ENCODE measurements at places on chromosomes 2 and 18.

- DNase-seq: no peak
Observed at GRCh38 chr2:186771850-186772463, 77.0 kb downstream of the ZSWIM2 start.

DNA sequence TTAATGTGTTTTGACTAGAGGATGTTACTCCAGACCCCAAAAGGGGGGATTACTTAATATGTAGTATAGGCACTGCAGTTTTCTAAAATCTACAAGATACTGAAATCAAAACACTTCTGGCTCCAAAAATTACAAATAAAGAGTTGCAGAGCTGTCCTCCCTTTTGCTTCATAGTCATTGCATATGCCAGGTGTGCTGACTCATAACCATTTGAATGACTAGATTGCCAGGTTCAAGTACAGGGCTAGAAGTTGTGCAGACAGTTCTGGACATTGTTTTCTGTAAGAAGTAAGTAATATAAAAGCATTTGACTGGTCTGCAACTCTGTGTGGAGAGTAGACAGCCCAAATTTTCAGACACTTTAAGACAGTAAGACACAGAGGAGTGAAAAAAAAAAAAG lies 6.7 kb downstream of the CWC22 start:
- DNase-seq: no peak

GRCh38 chr2:15840148-15840547 lies 100.2 kb upstream of the MYCN start:
- DNase-seq: no peak

- no peak for DNase-seq
Observed at GRCh38 chr2:119730671-119731177, 29.0 kb upstream of the PTPN4 start.

- DNase-seq: no peak
Observed at GRCh38 chr2:100193291-100193710, 50.9 kb upstream of the AFF3 start.

DNA sequence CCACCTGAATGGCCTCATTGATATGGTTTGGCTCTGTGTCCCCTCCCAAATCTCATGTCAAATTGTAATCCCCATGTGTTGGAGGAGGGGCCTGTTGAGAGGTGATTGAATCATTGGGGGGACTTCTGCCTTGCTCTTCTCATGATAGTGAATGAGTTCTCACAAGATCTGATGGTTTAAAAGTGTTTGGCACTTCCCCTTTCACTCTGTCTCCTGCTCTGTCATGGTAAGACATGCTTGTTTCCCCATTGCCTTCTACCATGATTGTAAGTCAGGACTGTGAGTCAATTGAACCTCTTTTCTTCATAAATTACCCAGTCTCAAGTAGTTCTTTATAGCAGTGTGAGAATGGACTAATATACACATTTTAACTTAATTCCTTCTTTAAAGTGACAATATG lies 146.8 kb upstream of the KCNJ3 start:
- no peak for DNase-seq

DNA sequence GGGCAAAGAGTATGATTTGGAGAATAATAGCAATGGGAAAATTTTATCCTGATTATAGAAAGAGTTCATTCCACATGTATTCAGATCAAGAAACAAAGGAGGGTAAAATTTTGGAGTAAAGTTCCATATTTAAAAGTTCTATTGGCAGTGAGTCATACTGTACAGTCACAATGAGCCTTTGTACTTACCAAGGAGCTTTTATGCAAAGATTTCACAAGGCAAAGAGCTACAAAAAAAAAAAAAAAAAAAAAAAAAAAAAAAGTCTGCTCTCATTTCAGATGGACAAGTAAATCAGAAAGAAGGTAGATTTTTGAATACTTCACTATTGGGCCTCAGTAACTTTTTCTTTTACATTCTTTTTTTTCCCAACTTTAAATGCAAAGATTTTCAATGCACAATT lies 1802.2 kb upstream of the PIK3C3 start:
- DNase-seq: no peak

DNA sequence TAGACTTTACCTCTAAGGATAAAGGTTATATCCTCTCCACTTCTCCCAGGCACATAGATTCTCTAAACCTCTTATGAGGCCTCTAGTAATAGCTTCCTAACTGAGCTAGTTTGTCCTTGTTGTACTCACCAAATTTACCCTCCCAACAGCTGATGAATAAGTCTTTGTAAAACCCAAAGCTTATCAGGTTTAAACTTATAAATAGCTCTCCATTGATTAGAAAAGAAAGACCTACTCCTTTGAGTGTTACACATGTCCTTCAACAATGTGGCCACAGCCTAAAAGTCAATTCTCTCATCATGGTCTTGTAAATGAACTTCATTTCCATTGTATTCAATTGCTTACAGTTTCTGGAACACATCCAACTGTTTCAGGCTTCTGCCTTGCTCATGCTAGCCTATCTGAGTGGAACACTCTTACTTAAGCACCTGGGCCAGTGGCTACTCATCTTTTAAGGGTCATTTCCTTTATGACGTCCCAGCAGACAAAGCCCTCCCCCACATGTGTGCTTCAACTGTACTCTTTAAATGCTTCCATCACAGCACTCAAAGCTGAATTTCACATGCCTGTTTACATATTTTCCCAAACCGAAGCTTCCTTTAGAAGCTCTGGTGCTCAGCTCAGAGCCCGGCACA lies 131.6 kb downstream of the CDH2 start:
- DNase-seq: no peak

DNA sequence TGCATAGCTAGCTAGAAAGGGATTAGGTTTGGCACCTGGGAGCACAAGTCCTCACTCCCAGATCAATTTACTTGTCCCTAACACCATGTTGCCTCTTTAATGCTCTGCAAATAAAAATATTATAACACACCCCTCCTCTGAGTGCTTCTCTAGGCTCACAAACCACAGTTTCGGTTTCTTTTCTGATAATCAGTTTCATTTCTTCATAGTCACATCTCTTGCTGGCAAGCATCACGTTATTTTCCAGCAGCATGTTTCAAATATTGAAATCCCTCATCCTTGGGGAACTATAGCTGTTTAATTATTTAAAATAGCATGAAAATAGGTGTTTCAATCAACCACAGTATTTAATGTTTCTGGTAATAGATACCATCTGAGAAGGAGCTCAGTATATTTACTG lies 13.9 kb upstream of the SMCHD1 start:
- DNase-seq: no peak

DNA sequence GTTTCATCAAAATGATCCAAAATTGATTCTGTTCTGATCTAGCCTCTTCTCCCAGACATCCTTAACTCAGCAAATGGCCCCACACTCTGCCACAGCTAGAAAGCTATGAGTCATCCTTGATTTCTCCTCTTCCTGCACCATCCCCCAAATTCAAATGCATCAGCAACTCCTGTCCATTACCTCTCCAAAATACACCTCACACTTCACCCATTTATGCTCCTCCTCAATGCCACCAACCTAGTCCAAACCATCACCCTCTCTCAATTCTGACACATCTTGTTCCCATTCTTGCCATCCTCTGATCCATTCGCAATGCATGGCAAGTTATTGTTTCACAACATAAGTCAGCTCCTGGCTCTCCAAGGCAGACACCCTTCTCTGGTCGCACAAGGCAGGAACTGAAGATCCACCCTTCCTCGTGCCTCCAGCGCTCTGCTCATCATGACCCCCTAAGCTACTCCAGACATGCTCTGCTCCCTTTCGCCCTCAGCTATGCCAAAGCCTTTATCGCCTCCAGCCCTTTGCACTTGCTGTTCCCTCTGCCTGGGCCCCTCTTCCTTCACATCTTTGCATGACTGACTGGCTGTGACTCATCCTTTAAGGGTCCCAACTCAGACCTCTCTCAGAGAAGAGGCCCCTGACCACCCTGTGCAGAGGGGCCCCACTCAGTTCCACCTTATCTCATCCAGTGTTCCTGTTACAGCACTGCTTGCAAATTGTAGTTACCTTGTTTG lies 83.6 kb downstream of the MREG start:
- no peak for DNase-seq

- no peak for DNase-seq
Observed at GRCh38 chr2:60867848-60868247, 13.5 kb upstream of the REL start.

GRCh38 chr2:171547256-171547655 lies 25.0 kb downstream of the CYBRD1 start:
- no peak for DNase-seq

- DNase-seq: peak; percentile 27
Observed at GRCh38 chr2:190343536-190344275, at the start of gene INPP1. TSS of gene INPP1 (plus strand) at chr2:190343589. CDS start at chr2:190360103, 16,514 bp downstream.

GRCh38 chr2:127032621-127033020 lies 74.3 kb downstream of the BIN1 start:
- no peak for DNase-seq

DNA sequence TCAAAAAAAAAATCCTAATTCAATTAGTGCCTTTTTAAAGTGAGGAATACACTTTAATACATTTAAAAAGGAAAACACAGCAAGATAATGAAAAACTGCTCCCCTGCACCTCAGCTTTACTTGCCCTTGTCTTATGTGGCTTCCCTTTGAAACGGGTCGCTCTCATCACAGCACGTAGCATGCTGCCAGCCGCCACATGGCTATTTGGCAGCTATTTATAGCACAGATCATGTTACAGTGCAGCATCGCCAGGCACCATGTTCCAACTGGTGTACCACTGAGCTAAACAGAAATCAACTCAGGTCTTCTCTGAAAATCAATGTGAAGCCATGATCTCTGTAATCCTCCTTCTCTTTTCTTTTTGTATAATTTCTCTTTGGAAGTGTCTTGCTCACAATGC lies 65.1 kb downstream of the TMEM182 start:
- no peak for DNase-seq

DNA sequence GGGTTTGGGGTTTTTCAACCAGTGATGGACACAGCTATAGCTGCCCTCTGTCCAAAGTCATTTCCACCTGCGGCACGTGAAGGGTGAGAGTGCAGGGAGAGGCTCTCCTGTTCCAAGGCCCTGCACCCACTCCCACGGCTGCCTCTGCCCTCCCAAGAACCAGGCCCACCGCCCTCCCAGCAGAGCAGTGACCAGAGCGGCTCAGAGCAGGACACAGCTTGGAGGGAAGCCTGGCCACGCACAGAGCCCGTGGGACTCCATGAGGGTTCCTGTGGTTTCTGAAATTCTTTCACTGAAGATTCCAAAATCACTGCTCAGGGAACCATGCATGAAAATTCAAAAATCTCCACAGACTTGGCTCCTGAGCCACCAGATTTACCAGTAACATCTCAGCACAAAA lies 67.3 kb upstream of the SALL3 start:
- no peak for DNase-seq

DNA sequence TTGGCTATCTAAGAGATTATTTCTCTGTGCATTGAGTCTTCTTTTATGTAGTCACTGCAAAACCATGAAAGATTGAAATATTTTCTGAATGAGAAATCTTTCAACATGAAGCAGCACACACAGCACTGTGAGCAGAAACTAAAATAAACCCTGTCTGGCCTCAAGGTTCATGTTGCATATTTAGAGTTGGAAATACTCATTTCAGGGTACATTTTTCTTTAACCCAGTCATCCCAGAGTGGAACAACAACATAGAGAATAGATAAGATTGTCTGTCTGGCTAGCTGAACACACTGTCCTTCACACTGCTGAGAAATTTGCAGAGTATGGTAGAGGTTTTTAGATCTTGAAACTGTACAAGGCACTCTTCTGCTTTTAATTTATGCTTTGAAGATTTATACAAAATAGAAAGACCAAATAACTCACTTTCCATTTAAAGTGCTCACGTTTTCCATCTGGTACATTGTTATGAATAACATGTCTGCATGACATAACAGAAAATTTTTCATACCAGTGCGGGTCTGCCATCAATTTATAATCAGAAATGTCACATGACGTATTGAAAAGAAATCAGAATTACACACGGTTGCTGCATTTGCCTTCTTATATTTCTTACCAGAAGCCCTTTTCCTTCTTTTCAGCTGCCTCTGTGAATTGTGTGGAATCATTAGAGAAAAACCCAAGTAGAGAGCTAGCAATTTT lies 25.0 kb upstream of the FN1 start:
- DNase-seq: no peak

GRCh38 chr18:59719544-59720181 lies 22.4 kb upstream of the CCBE1 start:
- DNase-seq: no peak

DNA sequence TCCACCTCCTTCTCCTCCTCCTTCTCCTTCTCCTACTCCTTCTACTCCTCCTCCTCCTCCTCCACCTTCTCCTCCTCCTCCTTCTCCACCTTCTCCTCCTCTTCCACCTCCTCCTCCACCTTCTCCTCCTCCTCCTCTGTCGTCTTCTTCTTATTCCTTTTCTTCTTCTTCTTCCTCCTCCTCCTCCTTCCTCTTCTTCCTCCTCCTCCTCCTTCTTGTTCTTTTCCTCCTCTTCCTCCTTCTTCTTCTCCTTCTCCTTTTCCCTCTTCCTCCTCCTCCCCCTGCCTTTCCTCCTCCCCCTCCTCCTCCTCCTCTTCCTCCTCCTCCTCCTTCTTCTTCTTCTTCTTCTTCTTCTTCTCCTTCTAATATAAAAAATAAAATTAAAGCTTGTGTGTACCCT lies 971.2 kb upstream of the PIK3C3 start:
- no peak for DNase-seq

GRCh38 chr2:189424961-189425360 lies 16.3 kb upstream of the WDR75 start:
- no peak for DNase-seq

DNA sequence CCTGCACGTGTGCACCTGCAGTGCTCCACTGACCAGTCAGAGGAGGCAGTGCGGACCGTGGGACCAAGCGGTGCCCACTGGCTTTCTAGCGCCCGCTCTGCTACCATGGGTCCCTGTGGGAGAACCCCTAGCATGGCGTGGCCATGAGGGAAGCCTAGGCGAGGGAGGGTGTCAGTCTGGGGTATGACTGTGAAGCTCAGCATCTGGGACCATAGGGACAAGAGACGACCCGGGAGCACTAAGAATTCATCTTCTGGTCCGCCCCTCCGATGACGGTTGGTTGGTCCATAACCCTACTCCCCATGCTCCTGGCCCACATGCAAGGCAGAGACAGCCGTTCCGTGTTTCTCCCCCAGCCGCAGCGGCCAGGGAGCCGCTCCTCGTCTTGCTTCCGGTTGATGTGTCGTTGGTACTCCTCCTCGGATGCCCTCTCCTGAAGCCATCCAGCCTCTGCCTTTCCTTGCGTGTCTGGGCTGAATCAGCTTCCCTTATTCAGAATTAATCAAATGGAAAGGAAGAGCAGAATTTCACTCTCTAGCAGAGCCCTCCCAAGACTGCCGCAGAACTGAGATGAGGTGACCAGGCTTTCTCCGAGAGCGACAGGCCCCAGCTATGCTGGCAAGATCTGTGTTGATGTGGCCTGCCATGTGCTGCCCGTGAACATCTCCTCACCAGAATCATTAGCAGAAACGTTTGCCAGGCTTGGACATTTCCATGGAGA lies 23.0 kb downstream of the COX7A2L start:
- DNase-seq: no peak
